Progenitor cell of endocrine pancreas (in vitro differentiated cells): ENCODE measurements at places on chromosomes 5 and 9.

GRCh38 chr9:71761938-71762353 is 6.4 kb downstream of the CEMIP2 start:
- H3K27ac ChIP-seq, result no peak overlapping the region
- H3K4me3 ChIP-seq, result no peak overlapping the region

DNA sequence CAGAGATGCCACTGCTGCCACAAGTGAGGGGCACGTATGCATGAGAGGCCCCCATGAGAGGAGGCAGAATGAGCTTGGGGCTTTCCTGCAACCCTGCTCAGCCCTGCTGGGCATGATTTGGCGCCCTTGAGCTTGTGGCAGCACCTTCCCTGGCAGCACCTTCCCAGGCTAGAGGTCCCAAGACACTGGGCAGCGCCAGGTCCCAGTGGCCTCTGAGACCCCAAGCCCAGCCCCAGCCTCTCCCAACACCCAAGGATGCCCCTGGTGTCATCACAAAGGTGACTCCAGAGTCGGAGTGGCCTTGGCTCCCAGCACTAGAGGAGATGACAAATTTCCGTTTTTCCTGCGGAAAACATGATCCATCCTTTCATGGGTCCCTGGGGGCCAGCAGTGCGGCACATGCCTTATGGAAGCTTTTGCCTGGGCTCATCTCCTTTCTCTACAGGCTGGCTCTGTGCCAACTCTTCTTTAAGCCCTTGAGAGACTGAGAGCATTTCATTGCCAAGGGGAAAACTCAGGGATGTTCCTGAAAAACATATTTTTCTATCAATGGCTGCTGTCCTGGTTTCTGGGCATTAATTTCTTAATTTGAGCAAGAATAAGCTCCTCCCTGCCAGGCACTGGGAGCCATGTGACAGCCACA is 77.1 kb upstream of the ADAMTS2 start:
- H3K36me3 ChIP-seq, result no peaks in the 10 kb centered on the region
- H3K4me3 ChIP-seq, result no peak overlapping the region
- no peak overlapping the region for H3K27ac ChIP-seq
- peaks cover 9% of the 10 kb centered on the region for H3K4me1 ChIP-seq
- peaks cover 11% of the 10 kb centered on the region for H3K27me3 ChIP-seq
- DNase-seq, result no peak

- DNase-seq, result no peak
- H3K4me3 ChIP-seq, result no peak overlapping the region
- no peak overlapping the region for H3K27ac ChIP-seq
- H3K4me1 ChIP-seq, result no peaks in the 10 kb centered on the region
- no peaks in the 10 kb centered on the region for H3K27me3 ChIP-seq
- H3K36me3 ChIP-seq, result peaks cover 10% of the 10 kb centered on the region
These were observed 51.4 kb upstream of the NRARP start for GRCh38 chr9:137353223-137354152.

GRCh38 chr9:38039907-38040682 is 28.9 kb downstream of the SHB start:
- no peak overlapping the region for H3K27ac ChIP-seq
- H3K4me3 ChIP-seq, result no peak overlapping the region
- no peaks in the 10 kb centered on the region for H3K27me3 ChIP-seq
- no peak for DNase-seq
- H3K4me1 ChIP-seq, result peaks cover 34% of the 10 kb centered on the region

- peaks cover 6% of the 10 kb centered on the region for H3K4me1 ChIP-seq
- no peaks in the 10 kb centered on the region for H3K36me3 ChIP-seq
- H3K27me3 ChIP-seq, result peaks cover 3% of the 10 kb centered on the region
- no peak overlapping the region for H3K4me3 ChIP-seq
These were observed 63.8 kb downstream of the PDZD2 start for GRCh38 chr5:31702712-31703111.
